ENCODE measurements at places on chromosomes 7 and 10.

- DNase-seq: no peak
These were observed 23.8 kb upstream of the RPA3 start for GRCh38 chr7:7742223-7742622.

DNA sequence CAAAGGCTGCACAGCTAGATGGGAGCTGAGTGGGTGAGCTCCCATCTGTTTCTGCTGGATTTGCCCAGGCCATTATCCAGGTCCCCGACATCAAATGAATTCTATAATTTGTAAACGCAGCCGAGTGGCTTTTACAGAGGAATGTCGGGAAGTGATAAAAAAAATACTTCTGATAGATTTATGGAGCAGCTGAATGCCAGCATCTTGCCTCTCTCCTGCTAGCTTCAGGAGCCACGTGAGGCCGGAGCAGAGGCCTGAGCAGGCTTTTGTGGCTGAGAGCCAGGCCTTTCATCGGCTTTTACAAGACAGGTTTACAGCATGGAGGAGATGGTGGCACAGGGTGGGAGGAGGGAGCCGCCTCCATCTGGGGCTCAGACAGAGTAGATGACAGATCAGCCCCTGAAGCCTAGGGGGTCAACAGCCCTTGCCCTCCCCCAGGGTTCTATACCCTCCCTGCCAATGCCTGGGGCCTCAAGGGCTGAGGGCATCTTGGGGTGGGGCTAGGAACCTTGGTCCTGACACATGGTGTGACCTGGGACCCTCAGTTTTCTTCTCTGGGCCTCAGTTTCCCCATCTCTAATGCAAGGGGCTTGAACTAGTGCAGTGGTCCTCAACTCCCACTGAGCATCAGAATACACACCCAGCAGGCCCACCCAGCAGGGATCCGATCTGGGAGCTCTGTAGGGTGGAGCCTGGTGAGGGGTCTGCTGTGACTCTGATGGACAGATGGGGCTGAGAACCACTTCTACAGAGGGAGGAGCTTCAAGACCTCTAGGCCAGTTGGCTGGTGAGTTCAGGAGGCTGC, 44.2 kb upstream of the PCBD1 start:
- no peak for DNase-seq

DNA sequence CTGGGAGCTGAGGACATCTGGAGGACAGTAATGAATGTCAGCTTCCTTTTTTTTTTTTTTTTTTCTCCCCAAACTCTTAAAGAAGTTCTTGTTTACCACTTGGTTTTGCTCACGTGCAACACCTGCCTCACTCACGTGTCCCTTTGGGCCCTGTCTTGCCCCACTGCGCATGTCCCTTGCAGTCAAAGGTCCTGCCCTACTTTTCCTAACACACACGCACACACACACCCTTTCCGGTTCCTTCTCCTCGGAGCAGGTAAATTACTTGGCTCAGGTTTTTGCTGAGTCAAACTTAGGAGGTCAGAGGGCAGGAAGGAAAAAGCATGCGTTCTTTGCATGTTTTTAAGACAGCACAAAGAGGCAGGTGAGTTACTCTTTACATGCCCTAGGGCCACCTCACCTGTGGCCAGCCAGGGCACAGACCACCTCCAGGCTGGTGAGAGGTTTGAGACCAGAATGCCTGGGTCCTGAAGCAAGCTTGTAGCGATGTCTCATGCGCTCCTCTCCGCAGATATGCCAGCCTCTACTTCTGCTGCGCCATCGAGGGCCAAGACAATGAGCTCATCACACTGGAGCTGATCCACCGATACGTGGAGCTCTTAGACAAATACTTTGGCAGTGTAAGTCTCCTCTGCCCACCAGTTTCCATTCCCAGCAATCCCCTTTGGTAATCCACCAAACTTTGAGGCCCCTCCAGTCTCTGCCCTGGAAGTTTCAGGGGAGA, 2.8 kb downstream of the AP1S1 start:
- no peak for DNase-seq

GRCh38 chr10:128095027-128095752, 31.0 kb downstream of the MKI67 start:
- DNase-seq: peak; percentile 26

DNA sequence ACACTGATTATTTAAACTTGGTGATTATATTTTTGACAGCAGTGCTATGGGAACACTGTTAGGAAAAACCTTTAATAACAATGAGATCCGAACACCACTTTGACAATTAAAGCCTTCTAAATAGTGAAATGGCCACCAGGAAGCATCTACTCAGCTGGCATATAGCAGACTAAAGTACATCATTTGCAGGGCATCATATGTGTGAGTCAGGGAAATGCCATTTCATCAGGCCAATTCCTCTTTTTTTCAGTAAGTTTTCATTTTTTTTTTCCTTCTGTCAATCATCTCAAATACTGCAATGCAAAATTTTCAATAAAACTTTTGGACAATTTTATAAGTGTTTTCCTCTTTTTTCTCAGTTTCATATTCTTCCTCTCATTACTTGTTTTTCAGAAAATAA, 521.4 kb upstream of the SEMA3D start:
- no peak for DNase-seq

- DNase-seq: no peak
These were observed 23.3 kb downstream of the YAE1 start for GRCh38 chr7:39589323-39590111.

DNA sequence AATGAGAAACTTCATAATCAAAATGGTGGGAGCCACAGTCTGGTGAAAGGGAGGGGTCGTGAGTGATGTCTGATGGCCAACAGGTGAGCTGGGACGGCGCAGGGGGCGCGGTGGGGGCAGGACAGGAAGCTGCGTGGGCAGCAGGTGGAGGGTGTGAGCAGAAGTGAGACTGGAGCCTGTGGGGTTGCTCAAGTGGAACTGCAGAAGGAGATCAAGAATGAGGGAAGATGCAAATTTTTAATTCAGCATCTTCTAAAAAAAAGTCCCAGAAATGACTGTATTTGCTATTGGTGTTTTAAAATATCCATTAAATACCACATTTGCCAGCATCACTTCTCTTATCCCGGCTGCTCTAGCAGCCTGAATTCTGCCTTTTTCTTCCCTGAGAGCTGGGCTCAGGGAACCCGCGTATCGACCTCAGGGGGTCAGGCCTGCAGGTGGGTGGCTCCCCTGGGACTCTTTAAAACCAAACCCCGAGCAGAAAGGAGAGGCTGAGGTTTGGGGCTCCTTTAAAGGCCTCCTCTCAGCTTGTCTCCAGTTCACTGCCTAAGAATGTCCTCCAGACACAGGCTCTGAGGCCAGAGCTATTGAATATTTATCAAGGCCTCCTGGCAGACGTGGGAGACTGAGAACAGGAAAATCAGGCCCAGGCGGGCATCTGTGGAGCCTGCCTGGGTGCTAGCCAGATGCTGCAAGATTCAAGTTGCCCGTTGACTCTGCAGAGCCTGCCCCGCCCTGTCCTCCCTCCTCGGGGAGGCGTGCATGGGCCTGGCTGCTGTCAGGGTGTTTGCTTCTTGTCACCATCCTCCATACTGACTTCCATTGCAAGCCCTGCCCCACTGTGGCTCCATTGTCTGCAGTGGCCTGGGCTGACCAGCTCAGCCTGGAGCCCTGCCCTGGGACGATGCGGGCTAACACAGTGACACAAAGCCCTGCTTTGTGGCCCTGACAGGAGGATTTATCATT, 53.9 kb downstream of the SYPL1 start:
- DNase-seq: no peak

DNA sequence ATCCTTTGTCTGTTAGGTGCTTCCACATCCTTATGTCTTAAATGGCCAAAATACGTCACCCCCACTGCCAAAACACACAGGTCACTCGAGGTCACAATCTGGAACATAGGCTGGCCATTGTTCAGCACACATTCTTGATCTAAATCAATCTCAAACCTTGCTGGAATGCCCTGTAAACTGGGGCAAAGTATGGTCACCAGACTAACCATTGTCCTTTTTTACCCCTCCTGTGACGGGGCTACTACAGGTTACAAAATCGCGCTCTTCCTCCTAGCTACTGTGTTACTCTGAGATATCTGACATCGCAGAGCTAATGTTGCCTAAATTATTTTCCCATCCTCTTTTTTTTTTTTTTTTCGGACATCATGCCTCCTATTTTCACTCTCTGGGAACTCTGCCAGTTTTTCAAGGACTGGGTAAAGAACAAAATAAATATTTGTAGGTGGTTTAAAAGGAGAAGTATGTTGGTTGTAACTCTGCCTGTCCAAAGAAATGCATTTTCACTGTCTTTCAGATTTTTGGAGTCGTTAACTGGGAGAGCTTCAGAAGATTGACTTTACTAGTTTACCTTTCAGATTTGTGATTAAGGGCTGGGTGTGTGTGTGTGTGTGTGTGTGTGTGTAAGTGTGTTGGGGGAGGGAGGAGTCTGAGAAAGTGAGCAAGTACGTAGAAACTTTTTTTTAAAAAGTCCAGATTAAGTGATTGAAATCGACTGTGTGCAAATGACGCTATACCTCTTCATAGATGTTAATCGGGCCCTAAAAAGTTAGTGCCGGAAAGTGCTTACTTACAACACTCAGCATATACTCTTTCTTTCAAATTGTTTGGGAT, 942 bp upstream of the KIAA1217 start:
- DNase-seq: peak; percentile 48

DNA sequence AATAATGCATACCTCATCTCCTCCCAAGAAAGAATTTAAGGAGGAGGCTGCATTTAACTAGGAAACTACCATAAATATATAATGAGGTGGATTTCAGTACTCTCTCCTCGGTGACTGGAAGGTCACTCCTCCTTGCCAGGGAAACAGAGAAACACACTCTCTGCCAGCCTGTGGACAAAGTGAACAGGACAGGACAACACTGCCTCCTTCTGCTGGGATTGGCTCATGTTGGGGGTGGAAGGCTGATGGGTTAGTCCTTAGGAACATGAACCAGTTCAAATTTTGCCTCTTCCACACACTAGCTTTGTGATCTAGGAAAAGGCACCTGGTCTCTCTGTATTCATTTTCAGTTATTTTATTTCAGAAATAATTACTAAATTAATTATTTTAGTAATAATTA, 50.6 kb upstream of the STEAP4 start:
- DNase-seq: peak; percentile 51

- no peak for DNase-seq
These were observed 63.2 kb downstream of the VCL start for GRCh38 chr10:74061104-74061503.
